Stimulated activated CD4-positive, alpha-beta T cell treated with anti-CD3 and anti-CD28 coated beads, Interleukin-15, amount 100 ng/mL, for 1 hour (primary cell): ENCODE measurements at places on chromosomes 1 and 21.

GRCh38 chr1:112395256-112395820 lies 676 bp upstream of the CTTNBP2NL start:
- DNase-seq: no peak

DNA sequence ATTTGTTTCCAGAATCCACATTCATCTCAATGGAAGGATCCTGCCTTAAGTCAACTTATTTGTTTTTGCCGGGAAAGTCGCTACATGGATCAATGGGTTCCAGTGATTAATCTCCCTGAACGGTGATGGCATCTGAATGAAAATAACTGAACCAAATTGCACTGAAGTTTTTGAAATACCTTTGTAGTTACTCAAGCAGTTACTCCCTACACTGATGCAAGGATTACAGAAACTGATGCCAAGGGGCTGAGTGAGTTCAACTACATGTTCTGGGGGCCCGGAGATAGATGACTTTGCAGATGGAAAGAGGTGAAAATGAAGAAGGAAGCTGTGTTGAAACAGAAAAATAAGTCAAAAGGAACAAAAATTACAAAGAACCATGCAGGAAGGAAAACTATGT lies 2.6 kb downstream of the GADD45A start:
- DNase-seq: no peak

GRCh38 chr21:41663805-41664788 lies 102.8 kb downstream of the RIPK4 start:
- no peak for DNase-seq

DNA sequence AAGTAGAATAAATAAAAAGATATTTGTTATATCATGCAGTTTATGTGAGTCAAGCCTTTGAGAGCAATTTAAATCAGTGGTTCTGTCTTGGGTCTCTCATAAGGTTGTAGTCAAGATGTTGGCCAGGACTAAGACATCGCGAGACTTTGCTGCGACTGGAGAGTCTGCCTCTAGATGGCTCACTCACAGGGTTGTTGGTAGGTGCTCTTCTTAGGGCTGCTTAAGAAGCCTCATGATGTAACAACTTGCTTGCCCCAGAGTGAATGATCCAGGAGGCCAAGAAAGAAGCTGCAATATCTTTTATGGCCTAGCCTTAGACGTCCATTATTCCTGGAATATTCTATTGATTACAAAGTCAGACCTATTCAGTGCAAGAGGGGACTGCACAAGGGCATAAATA lies 73.1 kb upstream of the CACHD1 start:
- DNase-seq: no peak
